Activated naive CD4-positive, alpha-beta T cell (primary cell): ENCODE measurements at places on chromosomes 12 and 14.

DNA sequence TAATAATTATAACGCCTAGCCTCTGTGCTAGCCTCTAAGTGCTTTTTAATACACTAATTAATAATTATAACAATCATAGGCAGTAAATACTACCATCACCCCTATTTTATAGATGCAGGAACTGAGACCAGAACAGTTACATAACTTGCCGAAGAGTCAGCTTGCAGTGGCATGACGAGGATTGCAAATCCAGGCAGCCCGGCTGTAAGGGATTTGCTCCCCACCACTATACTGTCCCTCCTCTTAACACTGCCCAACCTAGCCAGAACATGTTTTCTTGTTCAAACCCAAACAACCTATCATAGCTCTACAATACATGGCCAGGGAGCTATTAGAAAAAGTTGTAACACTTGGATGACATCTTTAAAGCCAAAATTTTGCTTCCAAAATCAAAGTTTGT, 33.9 kb upstream of the VASH1 start:
- DNase-seq: no peak

GRCh38 chr14:59229653-59230406, 41.4 kb downstream of the DAAM1 start:
- DNase-seq: no peak

GRCh38 chr12:1007276-1007675, 16.3 kb downstream of the ERC1 start:
- DNase-seq: no peak

DNA sequence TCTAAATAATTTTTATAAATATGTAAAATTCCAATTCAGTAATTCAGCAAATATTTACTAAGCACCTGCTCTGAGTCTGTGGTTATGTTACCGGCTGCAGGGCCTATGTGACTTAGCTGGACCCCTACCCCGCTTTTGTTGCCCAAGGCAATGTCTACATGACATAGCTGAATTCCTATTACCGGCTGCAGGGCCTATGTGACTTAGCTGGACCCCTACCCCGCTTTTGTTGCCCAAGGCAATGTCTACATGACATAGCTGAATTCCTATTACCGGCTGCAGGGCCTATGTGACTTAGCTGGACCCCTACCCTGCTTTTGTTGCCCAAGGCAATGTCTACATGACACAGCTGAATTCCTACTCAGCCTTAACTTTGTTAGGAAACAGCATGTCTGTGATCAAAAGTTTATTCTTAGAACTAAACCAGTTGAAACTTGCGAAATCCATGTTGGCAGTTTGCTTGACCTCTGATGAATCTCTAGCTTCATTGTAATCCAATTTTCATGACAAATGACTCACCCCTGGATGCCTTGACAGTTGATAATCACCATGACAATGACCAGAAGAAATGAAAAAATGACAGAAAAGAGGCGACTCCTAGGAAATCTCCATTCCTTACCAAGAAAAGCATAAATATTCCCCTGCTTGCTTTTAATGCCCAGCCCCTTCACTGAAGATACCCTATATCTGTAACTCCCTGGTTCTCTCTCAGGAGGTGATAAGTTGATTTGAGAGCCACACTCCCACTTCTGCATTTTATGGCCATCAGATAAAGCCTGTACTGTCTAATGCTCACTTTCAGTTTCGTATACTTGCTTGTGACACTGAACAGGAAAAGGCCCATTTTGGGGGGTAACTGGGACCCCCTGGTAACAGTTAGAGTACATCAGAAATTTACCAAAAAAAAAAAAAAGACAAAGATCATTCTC, 148.4 kb upstream of the SYT10 start:
- DNase-seq: no peak

GRCh38 chr14:73058922-73059673, 764 bp downstream of the RBM25 start:
- DNase-seq: no peak

DNA sequence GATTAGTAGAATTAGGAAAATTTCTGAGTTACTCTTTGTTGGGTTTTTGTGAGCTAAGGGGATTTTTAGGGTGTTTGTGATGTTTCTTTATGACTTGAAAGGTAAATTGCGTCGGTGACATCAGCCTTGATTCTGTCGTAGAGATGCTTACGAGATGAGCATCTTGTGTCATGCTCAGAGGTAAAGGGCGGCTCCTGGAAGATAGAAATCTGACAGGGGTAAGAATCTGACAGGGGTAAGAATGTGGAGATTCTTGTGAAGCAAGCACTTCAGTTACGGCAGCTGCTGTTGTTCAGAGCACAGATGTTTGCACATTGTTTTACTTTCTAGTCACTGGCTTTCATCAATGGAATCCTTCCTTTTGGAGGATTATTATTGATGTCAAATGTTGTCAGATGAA, 22.5 kb downstream of the EML1 start:
- no peak for DNase-seq

DNA sequence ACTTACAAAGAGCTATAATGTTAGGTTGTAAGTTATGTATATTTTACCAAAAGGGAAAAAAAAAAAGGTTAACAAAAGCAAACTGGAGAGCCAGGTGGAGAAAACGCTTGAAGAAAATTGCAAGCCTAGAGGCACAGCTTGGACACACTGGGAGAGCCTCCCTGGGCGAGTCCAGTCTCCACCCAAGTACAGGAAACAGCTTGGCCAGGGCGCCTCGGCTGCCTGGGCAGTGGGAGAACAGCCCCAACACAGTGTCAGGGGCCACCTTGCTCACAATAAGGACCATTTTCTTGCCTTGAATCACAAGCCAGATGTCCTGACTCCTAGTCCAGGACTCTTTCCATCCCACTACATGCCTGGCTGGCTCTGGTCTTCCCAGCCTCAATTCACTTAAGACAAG, 33.3 kb downstream of the TTC7B start:
- DNase-seq: no peak

GRCh38 chr14:75543253-75543652, 21.0 kb downstream of the BATF start:
- DNase-seq: no peak

DNA sequence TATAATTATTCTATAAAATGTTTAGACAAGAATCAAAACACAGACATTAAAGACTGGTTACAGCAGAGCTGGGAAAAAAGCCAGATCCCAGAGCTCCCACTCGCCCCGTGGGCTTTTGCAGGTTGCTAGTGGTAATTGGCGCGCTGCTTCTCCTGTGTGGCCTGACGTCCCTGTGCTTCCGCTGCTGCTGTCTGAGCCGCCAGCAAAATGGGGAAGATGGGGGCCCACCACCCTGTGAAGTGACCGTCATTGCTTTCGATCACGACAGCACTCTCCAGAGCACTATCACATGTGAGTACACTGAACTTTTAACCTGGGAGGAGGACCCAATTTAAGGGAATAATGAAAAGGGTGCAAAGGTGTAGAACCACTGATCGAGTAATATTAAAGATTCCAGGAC, 7.5 kb downstream of the TMEM52B start:
- DNase-seq: no peak

- DNase-seq: no peak
Measured at GRCh38 chr12:124375789-124376175, 80.9 kb downstream of the RFLNA start.

DNA sequence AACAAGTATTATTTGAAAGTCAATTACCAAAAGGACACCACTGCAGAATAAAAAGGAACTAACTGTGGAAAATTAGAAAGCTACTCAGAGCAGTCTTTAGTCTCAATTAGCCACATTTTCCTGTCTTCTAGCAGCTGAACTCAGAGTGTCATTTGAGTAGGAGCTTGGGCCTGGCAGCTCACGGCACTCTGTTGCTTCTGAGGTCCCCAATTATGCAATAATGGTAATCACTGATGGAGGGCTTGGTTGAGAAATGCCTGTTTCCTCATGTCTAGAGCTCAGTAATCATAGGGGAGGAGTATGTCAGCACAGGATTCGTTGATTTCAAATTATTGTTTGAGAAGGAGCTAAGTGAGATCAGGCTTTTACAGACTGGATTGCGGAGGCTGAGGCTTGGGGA, 108.6 kb downstream of the VRK1 start:
- DNase-seq: no peak

DNA sequence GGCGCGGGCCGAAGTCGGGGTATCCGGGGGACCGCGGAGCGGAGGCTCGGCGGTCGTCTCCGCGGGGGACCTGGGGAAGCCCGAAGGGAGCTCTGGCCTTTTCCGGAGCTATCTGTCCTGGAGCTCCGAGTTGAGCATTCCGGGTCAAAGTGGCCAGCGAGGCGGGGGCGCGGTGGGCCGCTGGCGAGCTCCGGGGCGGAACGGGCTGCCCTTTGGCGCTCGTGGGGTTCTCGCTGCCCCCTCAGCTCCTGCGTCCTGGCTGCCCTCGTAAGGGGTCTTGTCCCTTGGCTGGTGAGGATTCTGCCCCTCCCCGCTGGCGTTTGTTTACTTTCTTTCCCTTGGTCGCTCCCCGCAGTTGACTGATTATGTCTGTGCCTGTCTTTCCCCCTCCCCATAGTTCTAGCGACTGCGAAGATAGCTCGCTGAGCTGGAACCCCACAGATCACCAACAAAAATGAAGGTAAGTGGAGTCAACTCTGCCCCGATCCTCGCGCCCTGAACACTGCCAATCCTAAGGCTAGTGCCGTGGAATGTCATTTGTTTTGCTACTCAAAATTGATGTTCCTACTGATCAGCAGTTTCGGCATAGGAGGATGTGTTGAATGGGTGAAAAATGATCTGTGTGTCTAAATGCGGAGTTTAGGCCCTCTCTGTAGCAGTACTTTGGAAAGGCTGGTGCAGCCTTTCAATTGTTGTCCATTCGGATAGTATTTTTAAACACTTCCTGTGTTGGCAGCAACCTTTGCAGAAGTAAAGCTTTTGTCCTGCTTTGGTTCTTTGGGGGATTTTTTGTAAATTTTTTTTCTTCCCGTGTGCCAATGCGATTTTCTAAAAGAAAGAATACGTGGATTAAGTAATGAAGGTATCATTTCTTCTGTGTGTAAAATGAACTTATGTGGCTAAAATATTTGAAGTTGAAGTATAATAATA, 1.3 kb downstream of the ARID4A start:
- no peak for DNase-seq

DNA sequence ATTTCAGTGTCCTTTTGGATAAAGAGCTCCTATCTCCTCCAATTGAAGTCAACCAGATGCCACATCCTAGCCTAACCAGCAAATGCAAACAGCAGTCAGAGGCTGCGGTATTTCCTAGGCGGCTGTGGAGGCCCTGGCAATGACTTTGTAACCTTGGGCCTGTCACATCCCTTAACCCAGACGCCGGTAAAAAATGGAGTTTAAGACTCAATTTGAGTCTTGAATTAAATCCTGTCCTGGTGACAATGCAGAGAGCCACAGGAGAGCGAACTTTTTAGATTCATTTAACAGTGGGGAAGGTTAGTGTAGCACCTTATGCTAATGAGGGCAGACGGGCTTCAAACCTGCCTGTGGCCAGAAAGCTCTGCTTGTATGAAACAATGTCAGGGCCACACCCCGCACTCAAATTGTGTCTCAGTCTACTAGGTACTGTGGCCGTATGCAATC, 1.3 kb downstream of the C12orf75 start:
- DNase-seq: no peak

DNA sequence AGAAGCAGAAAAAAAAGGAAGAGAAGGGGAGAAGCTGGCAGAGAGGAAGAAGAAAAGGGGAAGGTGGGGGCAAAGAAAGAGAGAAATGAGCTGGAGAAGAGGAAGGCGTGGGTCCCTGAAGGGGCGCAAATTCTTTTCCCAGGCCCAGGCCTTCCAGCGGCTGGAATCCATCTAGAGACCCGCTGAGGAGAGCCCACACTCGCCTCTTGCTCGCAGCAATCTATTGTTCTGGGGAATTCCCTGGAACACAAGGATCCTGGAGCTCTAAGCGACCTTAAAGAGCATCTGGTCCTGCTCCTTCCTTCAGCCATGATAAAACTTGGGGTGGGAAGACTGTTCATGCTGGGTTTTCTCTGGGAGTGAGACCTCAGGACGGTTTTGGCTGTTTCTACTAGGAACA, 41.2 kb upstream of the FKBP4 start:
- DNase-seq: no peak
